H1 (cell line): ENCODE measurements at places on chromosomes 13 and 19.
A peak's percentile ranks its signal among the peaks of the same experiment; 100 is the strongest.

- no peak for DNase-seq
Observed at GRCh38 chr13:20258208-20258962, 26.3 kb upstream of the GJB6 start.

GRCh38 chr19:15098460-15098859, 8.7 kb upstream of the SYDE1 start:
- no peak for DNase-seq

DNA sequence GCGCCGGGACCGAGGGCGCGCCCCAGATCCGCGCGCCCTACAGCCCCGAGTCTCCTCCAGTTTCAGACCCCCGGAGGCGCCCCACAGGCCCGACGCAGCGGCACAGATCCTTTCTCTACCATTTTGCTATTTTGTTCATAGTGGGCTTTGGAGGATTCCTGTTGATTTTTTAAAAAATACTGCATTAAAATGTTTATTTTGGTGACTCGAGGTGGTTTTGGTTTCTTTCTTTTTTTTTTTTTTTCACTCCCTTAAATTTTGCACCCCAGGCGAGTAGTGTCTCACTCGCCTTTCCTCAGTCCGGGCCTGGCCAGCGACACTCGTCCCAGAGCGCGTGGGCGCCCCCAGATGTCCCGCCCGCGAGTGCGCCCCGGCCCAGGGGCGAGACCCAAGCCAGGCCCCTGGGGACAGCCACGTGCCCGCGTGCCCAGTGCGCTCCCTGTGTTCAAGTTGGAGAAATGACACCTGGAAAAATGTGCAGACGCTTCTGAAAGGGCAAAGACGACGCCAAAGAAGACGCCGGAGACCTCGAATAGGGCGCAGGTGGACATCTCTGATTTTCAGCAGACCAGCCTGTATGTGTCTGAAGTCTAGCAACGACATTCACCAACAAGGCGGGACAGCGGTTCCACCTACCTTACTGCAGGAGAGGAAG, 471 bp upstream of the INSR start:
- DNase-seq, result peak; percentile 66

DNA sequence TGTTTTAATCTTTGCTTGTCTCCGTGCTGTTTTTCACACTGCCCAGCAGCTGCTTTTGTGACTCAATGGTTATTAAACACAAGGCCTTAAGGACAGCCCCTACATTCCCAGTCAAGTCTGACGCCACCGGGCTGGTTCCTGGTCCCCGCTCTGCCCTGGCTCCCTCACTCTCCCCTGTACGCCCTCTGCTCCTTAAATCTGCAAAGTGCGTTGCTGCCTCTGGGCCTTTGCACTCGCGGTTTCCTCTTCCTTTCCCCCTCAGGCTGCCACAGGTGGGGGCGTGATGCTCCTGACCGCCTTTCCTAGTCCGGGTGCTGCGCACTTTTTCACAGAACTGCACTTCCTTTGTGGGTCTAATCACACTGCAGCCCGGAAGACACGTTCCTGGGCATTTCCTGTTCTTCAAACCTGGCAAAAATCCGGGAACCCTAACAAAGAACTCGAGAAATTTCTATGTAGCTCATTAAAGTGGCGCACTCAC, 25.6 kb downstream of the NOSIP start:
- no peak for DNase-seq

DNA sequence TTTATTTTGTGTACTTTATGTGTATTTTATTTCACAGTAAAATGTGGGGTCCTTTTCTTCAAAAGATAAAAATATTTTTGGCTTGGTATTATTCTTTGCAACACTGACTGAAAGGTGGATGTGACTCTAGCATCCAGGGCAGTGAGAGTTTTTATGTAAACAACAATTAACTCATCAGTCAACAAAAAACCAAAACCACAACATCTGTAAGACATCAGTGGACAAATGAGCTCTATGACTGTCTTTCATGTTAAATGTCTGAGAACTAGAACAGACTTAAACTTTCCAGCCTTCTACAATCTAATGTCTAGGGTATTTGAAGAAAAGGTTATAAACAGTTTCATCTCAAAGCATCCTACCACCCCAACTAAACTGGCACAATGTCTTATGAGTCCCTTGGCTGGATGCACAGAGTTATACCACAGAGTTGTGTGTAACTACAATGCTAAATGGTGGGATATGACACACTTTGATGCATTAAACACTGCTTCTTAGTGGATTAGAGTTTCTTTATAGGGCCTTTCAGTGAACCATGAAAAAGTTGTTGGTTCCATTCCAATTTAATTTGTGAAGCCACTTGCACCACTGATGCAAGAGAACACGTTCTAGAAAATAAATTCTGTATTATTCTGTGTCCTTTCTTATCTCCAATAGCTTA, 544.2 kb upstream of the KLF12 start:
- DNase-seq, result no peak
